ENCODE measurements at places on chromosomes 5 and 9.

DNA sequence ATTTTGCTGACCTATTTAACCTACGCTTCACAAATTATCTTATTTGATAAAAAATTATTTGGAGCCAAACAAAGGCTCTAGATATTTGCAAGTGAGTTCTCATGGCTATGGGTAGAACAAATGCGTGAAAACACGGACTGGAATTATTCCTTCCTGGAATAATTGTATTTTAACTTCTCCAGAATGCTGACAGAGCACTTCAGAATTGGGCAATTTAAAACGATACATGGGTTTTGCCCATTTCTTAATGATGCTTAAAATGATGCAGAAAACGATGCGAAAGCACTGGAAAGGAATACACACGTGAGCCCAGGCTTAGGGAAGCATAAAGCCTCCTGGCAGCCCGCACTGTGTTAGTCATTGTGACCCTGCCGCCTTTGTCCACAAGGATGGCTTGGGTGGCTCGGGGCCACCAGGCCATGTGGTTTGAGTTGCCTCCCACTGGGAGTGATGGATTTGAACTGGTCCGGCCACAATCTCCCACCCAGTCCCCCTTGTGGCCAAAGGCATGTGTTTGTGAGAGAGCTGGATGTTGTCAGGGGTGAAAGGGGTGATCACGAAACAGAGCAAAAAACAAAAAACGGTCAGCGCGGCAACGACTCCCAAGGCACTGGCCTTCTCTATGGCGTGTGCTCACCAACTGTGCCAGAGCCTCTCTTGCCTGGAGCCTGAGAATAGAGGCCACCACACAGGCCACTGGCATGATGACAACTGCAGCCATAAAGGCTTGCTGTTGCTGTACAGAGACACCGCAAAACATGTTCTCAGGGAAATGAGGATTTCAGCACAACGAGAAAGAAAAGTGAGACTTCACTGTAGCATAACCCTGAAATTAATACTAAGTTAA lies 234.2 kb upstream of the ADAMTS16 start:
- no peak for DNase-seq

GRCh38 chr5:136080113-136080482 lies 51.3 kb downstream of the TGFBI start:
- DNase-seq = no peak

GRCh38 chr5:132737982-132738681 lies 786 bp upstream of the KIF3A start:
- DNase-seq = no peak

DNA sequence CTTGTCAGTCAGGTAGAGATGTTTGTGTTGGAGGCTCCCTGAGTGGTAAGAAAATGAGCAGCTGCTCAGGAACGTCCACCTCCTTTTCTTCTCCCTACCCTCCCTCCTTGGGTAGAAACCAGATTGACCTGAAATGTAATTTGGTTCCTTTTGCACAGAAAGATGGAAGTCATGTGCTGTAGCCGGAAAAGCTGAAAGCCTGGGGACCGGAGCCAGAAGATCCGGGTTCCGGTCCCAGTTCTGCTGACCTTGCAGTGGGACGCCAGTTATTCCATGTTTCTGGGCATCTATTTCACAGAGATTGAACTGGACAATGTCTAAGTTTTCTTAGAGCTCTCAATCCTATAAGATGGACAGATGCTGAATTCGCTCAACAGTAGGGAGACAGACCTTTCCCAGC lies 40.1 kb downstream of the SLC36A1 start:
- DNase-seq = no peak

DNA sequence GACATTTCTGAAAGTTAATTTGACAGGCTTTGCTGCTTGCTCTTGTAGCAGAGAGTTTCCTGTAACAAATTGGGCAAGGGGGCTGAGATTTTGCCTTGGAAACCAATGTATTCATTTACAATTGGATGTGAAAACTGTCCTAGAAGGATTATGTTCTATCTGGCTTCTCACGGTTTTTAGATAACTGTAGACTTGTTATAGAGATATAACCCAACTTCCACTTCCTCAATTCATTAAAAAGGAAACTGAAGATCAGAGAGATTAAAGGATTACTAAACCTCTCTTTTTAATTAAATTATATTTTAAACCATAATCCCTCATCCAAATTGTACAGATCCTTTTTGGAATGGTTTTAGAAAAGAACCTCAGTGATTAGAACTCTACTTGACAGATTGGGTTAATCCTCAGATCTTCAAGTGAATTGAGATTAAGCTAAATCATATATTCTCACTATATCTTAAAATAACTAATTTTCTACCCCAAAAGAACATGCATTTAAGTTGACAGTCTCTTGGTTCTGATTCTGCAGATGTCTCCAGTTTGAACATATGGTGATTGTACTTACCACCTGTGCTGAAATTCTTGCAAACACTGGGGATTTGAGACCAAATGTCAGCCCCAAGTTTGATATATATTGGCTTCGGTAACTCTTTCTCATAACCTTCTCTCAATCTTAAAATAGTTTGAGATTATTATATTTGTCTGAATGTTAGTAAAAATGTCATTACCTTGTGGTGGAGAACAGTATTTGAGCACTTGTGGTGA lies 130.1 kb upstream of the C9orf72 start:
- DNase-seq = no peak

DNA sequence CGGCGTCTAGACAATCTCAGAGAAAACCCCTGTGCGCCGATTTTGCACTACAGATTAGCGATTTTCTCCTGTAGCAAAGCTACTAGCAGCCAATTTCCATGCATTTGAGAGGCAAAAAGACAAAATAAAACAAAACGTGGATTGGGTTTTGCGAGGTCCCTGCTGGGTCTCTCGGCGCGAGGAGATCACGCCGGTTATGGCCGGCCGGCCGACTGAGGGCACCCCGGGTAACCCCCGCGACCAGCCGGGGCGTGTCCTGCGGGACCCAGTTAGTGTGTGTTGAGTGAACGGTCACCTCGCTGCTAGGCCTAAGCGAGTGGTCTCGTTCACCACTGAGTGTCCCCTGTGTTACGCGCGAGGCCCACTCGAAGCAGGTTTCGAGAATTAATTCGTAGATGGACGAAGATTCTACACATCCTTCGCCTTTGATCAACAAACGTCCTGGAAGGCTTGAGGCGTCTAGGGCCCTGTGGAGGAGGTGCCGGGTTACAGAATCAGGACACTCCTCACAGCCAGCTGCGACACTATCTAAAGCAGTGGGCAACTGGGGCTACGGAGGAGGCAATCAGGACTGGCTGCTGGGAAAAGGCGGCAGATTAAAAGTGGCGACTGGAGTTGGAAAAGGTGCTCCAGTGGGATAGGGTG lies 764 bp upstream of the VDAC1 start:
- DNase-seq = no peak

- no peak for DNase-seq
Measured at GRCh38 chr9:109689701-109690100, 90.3 kb upstream of the PALM2AKAP2 start.

DNA sequence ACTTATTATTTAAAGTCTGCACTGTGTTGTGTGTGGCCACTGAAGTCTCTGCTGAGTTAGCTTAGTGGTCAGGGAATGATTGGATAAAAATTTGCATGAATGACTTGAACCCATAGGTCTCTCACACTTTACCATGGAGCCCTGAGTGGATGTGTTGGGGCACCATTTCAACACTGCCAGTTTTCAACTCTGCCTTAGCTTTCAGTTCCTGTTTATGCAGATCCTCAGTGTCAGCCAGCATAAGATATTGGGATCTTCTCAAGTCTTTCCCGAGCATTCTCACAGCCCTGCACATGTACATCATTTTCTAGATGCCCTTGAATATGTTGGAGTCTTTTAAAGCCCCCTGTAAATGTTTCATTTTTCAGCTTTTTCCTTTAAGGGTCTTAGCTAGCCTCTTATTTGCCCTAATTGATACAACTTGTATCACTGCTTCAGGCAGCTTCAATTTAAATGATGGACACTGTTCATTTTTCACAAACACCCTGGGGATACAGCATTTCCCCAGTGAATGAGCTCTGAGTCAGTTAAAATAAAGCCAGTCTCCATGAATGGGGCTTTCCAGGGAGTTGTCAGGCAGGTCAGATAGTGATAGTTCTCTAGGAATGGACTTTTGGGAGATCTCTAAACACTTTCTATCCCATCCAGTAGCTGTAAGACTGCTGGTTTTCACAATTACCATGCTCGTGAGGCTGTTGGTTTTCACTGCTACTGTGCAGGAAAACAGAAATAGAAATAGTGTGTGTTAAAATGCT lies 211.9 kb upstream of the PAPPA start:
- DNase-seq = no peak

- no peak for DNase-seq
Measured at GRCh38 chr5:68304421-68305052, 89.0 kb downstream of the PIK3R1 start.

DNA sequence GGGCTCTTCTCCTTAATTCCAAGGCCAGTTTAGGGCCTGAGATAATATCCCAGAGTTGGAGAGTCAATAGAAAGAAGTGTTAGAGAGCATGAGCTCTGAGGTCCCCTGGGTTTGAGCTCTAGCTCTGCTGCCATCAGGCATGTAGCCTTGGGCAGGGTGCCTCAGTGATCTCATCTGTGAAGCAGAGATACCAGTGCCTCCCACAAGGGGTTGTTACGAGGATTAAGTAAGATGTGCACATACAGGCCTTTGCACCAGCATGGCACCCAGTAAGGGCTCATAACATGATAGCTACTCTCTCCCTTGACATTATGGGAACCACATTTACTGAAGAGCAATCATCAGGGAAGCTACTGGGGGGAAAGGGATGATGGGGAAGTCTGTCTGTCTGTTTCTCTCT lies 265.7 kb downstream of the HSPA4 start:
- no peak for DNase-seq

DNA sequence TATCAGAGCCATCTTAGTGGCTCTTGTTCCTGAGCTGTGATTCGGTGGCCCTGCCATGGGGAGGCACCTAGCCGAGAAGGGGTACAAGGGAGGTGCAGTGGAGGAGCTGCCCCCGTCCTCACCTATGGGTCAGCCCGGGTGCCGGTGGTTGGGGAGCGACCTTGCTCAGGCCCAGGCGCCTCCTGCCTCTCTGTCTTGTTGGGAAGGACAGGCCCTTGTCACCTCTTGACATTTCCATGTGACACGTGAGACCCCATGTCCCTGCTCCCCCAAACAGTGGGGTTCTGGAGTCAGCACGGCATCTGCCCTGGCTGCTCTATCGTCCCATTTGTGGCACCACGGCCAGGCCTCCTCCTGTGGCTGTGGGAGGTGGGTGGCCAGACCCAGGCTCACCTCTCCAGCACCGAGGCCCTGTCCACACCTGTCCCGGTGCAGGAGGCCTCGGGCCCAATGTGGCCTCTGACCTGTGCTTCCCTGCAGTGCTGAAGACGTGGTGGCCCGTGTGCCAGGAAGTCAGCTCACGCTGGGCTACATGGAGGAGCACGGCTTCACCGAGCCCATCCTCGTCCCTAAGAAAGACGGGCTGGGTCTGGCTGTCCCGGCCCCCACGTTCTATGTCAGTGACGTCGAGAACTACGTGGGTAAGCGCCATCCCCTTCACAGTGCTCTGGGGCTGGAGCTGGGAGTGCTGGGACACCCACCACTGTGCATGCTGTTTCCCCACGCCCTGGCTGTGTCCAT lies 68.9 kb downstream of the PHF2 start:
- no peak for DNase-seq

- no peak for DNase-seq
Measured at GRCh38 chr5:555058-555623, 30.9 kb upstream of the SLC9A3 start.

DNA sequence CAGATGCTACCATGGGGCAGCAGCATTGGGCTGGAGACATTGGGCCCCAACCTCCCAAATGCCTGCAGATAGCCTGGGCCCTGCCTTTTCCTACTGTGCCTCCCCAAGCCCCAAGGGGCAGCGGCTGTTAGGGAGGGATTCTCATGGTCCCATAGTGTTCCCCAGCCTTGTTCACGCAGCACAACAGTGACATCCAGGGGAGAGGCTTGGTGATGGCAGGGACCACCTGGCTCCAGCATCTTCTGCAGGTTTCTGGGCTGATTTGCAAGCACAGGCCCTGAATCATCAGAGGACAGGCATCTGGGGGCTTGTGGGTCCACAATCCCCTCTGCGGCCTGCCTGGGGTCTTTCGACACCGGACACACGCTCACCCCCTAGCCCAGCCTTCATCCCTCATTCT lies 354.6 kb downstream of the SLIT3 start:
- no peak for DNase-seq

Data from stimulated activated CD8-positive, alpha-beta memory T cell treated with anti-CD3 and anti-CD28 coated beads, Interleukin-15, amount 100 ng/mL, for 24 hours (primary cell).